Activated naive CD4-positive, alpha-beta T cell (primary cell): ENCODE measurements at places on chromosomes 11 and 22.

GRCh38 chr11:72224564-72225410, at the start of gene INPPL1:
Gene INPPL1, plus strand, starts transcription at chr11:72224767. Its CDS starts 218 bp downstream, at chr11:72224985.
- no peak for DNase-seq

DNA sequence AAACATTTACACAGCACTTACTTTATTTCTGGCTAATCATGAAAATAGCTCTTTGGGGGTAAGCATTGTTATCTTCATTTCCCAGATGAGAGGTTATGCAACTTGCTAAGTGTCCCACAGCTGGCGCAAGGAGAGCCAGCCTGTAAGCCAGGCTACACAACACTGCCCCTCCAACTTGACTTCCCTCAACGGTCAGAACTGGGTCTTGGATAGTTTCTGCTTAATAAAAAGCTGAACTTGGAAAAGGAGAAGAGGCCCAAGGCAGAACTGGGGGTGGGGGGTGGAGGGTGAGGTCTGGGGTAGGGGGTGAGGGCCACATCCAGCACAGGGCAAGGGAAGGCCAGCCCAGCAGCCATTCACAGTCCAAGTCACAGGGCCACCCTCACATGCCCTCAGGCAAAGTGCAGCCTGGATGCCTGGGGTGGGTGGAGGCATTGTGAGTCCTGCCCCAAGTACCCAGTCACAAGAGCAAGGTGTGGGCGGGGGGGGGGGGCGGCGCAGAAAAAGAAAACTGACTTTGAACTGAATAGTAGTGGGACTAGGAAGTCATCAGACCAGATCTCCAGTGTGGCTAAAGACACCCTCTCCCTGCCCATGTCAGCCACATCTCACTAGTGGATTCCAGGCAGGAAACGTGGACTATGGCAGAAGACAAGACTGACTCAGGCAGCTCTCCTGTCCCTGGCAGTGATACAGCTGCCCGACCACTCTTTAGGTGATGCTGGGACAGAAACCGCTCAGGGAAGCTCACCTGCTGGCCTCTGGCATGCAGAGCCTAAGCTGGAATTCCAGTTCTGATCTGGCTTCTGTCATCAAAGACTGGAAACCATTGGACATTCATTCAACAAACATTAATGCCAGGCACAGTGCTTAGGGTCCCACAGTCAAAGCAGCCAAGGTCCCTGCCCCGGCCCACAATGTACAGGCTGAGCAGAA, 52.4 kb downstream of the PACSIN2 start:
- no peak for DNase-seq

- no peak for DNase-seq
These were observed 115.4 kb downstream of the METTL15 start for GRCh38 chr11:28223577-28223976.

DNA sequence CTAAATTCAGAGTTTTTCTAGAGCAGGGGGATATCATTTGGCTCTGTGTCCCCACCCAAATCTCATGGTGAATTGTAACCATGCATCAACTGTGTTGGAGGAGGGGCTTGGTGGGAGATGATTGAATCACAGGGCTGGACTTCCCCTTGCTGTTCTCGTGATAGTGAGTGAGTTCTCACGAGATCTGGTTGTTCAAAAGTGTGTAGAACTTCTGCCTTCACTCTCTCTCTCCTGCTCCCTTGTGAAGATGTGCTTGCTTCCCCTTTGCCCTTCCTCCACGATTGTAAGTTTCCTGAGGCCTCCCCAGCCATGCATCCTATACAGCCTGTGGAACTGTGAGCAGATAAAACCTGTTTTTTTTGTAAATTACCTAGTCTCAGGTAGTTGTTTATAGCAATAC, 22.0 kb upstream of the FBLN1 start:
- DNase-seq = no peak

- no peak for DNase-seq
These were observed 11.7 kb downstream of the KRTAP5-6 start for GRCh38 chr11:1708716-1709115.

- DNase-seq = no peak
These were observed 25.4 kb downstream of the MMP20 start for GRCh38 chr11:102599642-102600261.

DNA sequence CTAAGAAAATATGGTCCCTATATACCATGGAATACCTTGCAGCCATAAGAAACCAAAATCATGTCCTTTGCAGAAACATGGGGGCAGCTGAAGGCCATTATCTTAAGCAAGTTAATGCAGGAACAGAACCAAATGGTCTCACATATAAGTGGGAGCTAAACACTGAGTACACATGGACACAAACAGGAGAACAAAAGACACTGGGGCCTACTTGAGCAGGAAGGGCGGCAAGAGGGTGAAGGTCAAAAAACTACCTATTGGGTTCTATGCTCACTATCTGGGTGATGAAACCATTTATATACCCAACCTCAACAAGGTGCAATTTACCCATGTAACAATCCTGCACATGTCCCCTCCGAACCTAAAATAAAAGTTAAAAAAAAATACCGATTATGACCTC, 22.5 kb downstream of the GAS2 start:
- DNase-seq = no peak

- no peak for DNase-seq
These were observed 31.7 kb downstream of the IMMP1L start for GRCh38 chr11:31477528-31478222.

GRCh38 chr11:44562845-44563460, 2.5 kb upstream of the CD82 start:
- no peak for DNase-seq

DNA sequence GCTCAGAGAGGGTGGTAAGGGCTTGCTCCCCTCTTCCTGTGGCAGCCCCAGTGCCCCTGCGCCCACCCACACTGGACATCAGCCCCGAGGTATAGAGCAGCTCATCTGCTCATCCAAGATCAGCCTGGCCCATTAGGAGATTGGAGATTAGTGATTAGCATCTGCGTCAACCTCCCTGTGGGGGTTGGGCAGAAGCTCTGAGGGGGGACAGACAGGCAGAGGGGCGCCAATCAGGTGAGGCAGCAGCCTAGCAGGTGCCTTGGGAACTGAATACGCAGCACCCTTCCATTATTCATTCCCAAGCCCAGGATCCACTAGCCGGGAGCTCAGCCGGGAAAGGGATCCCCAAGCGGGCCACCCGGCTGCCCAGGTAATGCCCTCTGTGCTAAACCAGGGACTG, 11.0 kb downstream of the SMTN start:
- DNase-seq = no peak

GRCh38 chr11:45995342-45995734, 72.9 kb downstream of the LARGE2 start:
- no peak for DNase-seq

GRCh38 chr11:12164061-12165014, 53.9 kb downstream of the MICAL2 start:
- DNase-seq = no peak

- no peak for DNase-seq
These were observed 4.3 kb downstream of the ATL3 start for GRCh38 chr11:63666874-63667273.
